ENCODE measurements at places on chromosomes 11 and 22.

GRCh38 chr11:44445500-44446365, 119.7 kb upstream of the CD82 start:
- no peak for DNase-seq

GRCh38 chr11:35944503-35945136, 758 bp downstream of the LDLRAD3 start:
- DNase-seq: no peak

DNA sequence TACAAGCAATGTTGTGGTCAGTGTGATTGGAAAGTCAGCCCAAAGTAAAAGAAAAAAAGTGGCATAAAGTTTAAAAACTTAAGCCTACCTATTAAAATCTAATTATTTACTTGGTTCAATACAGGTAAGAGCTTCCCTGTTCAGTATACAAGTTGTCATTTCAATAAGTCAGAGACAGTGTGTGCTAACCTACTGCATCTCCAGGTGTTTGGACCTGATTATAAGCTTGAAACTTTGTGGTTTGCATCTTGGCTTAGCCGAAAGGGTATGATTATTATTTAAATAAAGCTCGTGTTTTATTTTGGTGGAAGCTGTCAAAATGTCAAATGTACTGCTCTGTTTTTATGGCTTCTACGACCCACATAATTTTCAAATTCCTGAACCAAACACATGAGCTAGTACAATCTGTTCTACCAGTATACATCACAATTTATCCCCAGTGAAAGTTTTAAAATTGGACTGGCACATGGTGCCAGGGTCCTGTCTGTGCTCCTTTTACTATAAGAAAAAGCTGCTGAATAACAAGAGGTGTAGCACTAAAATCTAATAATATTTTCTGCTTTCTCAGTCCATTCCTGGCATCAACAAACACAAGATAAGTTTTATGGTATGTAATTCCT, 103.9 kb upstream of the ANO3 start:
- no peak for DNase-seq

DNA sequence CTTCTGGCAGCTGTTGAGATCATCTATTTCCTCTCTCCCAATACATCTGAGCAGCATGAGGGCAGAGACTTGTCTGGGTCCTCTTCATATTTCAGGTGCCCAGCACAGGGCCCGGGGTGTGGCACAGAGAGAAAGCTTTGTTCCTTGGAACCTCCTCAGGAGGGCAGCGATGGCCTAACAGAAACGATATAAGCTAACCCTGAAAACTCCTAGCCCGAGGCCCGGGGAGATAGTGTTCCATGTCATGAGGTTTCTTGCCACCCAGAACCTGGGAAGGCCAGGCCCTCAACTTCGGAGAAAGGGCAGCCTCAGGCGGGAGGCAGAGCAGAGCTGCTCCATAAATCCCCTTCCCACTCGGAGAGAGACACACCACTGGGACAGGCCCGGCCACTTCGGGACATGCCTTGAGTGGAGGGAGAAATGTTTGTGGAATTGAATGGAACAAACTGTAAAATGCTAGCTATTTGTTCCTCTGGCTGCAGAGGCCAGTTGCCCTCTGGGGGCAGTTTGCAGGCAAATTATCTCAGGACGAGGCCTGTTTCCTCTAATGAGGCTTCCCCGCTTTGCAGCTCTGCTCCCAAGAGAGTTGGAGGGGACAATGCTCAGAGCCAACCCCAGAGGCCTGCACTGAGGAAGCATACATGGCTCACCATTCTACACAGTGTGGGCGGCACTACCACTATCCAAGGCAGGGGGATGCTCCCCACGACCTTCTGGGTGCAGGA, 11.6 kb downstream of the ARRB1 start:
- peak; percentile 89 for DNase-seq

- no peak for DNase-seq
Measured at GRCh38 chr11:71453918-71454304, 908 bp downstream of the NADSYN1 start.

DNA sequence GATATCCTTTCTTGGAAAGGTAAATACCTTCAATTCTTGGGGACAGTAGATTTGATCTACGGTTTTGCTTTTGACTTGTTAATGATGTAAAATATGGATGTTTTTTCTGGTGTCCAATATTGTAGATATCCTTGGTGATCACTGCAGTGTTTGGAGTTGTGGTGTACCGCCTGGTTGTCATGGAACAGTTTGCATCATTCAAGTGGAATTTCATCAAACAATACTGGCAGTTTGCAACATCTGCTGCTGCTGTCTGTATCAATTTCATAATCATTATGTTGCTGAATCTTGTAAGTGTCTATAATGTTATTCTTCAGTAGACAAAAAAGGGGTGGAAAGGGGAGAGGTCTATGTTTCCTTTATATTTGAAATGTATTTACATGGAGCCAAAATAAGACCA, 27.4 kb upstream of the MUC15 start:
- no peak for DNase-seq

DNA sequence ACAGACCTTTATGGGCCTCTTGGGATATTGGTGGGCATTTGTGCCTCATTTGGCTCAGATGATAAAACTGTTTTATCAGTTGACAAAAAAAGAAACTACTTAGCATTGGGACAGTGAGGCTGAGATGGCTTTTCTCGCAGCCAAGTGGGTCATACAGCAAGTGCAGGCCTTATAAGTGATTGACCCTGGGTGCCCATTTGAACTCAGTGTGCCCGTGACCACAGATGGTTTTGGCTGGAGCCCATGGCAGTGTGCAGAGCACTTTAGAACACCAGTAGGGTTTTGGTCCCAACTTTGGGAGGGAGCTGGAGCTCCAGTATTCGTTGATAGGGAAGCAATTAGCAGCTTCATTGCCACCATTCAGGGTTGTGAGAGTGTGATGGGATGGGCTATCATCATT, 404.5 kb upstream of the LARGE1 start:
- DNase-seq: no peak

- DNase-seq: peak; percentile 53
Measured at GRCh38 chr11:89405629-89406028, 85.5 kb downstream of the NOX4 start.

GRCh38 chr11:15127341-15127740, 12.6 kb downstream of the INSC start:
- DNase-seq: no peak

GRCh38 chr11:35515224-35515623, 10.2 kb downstream of the PAMR1 start:
- no peak for DNase-seq

- no peak for DNase-seq
Measured at GRCh38 chr11:61728066-61728939, 24.1 kb upstream of the MYRF start.

GRCh38 chr11:1007279-1007678, 29.2 kb downstream of the MUC6 start:
- DNase-seq: no peak

DNA sequence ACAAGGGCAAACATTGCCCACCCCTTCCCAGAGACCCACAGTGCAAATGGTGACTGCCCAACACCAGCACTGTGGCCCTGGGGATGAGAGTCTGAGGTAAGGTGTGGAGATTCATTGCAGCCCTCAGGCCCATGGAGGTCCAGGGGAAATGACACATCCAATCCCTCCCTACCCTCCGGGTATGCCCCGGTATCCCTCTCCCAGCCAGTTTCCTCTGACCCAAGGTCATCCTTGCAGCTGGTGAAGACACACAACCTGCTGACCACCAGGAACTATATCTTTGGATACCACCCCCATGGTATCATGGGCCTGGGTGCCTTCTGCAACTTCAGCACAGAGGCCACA, 18.9 kb upstream of the UVRAG start:
- DNase-seq: no peak

DNA sequence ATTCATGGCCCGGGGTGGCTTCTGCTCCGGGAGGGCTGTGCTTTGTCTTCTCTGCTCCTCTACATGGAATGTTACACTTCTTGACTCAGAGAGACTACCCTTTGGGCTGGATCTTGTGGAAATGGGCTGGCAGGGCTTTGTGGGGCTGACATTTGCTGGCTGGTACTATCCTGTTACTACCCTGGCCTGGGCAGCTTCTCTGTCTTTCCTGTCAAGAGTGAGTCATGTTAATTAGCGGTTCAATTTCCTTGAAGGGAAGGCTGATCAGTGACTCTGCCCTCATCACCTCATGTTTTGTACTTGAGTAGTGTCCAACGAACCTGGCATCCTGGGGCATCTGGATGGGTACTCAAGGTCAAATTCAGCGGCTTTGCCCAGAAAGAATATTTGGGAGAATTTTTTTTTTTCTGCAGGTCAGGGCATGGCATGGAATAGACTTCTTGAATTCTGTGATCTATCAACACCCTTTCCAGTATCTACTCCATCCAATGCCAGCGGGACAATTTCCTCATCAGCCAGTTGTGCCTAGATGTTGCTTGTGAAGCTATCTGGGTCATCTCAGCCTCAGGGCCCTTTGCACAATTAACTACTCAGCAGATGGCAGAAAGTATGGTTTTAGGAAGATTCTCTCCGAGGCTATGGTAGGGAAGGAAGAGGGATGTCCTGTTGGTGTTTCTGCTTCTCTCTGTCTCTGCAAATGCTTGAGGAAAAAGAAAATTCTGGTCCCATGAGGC, 140.5 kb upstream of the PLET1 start:
- DNase-seq: no peak
